ACHN (cell line): ENCODE measurements at places on chromosomes 1 and 21.

DNA sequence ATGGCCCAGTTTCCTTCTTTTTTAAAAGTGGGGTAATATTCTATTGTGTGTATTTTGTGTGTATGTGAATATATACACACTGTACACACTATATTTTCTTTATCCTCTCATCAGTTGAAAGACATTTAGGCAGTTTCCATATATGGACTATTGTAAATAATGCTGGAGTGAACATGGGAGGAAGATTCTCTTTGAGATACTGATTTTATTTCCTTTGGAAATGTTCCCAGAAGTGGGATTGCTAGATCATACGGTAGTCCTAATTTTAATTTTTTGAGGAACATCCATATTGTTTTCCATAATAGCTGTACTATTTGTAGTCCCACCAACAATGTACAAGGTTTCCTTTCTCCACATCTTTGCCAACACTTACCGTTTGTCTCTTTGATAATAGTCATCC, 51.0 kb downstream of the F3 start:
- no peak for DNase-seq

GRCh38 chr1:162069334-162070093, at the start of gene NOS1AP:
Gene NOS1AP (plus strand): TSS chr1:162069691. CDS start chr1:162070178, 487 bp downstream.
- peak; percentile 77 for DNase-seq

DNA sequence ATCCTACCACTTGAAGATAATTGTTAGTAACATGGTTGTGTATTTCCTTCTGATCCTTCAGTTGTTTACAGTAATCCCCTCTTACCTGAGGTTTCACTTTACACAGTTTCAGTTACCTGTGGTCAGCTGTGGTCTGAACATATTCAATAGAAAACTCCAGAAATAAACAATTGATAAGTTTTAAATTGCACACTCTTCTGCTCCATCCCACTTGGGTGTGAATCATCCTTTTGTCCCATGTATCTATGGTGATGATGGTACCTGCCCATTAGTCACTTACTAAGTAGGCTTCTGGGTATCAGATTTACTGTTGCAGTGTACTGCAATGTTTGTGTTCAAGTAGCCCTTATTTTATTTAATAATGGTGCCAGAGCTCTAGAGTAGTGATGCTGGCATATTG, 62.5 kb downstream of the OSBPL9 start:
- DNase-seq = no peak

- DNase-seq = no peak
Measured at GRCh38 chr1:8134546-8135235, 108.6 kb upstream of the ERRFI1 start.

- peak; percentile 61 for DNase-seq
Measured at GRCh38 chr1:78070758-78071157, 25.0 kb downstream of the GIPC2 start.

DNA sequence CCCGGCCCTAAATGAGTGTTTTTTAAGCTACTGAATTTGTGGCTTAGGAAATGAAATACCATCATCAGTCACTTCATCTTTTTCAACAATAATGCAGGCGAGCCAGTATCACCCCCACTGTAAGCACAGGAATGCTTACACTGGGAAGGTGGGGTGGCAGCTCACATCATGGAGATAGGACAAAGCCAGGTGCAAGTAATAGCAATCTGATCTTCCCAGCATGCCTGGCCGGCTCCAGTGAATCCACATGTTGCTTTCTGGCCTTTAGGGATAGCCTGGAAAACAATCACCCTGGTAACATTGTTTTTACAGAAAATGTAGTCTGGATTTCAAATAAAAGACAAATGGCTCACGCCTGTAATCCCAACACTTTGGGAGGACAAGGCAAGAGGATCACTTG, 140.9 kb upstream of the SOD1 start:
- no peak for DNase-seq
